ENCODE measurements at places on chromosomes 5 and 9.

GRCh38 chr9:121783521-121784507 lies 132.4 kb downstream of the DAB2IP start:
- DNase-seq: no peak

GRCh38 chr5:79961716-79962574 lies 29.1 kb downstream of the MTX3 start:
- no peak for DNase-seq

DNA sequence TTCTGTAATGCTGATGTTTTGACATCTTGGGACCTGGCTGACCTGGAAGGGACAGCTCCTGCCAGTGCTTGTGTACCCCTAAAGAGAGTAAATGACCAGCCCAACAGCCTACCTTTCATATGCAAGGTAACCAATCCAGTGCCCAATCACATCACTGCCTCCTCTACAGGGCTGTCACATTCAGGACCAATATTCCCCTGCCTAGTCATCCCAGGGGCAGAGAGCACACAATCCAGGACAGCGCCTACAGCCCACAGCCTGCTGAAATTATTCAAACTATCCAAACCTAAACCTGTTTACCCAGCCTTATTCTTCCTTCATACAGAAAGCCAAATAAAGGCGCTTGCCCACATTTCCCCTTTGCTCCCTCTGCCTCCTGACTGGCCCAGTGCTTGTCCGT lies 284.1 kb downstream of the CTNND2 start:
- DNase-seq: no peak

GRCh38 chr5:96687080-96687479 lies 24.9 kb downstream of the CAST start:
- no peak for DNase-seq

DNA sequence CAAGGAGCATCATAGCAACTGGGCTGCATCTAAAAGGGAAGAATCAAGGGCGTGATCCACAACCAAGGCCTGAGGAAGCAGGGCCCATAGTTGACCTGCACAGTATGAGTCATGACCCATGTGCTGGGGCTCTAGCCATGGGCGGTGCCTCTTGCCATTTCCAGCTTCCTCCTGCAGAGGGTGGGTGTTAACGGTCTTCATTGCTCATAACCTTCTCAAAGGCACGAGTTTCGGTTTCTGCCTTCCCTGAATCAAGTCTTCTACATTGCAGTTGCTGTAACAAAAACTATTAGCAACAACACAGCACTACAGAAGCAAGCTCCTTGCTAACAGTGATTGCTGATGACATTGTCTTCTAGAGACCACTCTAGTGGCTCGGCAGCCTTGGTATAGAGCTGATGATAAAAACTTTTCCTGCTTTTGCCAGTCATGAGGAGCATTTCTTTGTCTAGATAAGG lies 66.9 kb downstream of the CTSL start:
- DNase-seq: peak; percentile 91
